ENCODE measurements at places on chromosomes 7 and 10. TPM values are rescaled to one million over a fixed set of nuclear protein-coding genes. Genes with fewer than 3 reads are reported as not detected.

- no peak for DNase-seq
Observed at GRCh38 chr7:128882134-128882533, 19.5 kb downstream of the ATP6V1F start.

DNA sequence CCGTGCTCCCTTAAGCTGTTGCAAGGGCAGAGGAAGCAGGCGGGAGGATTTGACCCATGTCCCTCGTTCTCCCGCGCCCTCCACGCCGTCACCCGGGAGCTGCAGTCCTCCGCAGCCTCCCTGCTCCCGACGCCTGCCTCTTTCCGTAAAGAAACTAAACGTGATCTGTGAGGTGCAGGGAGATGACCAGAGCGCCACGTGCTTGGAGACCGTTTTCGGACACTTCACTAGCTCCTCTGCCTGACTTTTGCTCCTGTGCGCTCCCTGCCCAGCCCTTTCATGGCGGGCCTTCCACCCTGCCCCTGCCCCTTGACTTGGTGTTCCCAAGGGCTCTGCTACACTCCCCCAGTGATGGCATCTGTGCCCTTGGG, 171.2 kb downstream of the LSM5 start:
- no peak for DNase-seq

DNA sequence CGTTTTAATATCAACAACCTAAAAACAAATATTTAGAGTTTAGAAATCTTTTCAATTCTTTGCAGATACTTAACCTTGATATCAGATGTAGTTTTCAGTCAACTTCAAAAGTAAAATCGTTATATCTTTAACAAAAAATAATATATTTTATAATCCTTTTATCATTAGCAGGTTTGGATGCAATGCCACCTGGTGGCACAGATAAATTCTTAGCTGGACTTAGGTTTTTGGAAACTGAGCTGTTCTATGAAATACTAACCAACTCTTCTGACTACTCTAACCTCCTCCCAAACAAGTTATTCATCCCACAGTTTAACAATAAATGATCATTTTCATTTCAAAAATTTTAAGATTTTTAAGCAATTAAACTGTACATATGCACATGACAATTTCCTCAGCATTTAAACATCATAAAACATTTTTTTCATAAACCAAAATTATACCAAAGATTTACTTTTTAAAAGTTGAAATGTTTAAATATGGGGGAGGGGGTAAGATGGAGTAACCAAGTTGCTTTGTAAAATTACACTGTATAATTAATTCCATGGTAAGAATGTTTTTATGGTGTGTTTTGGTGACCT, 56.9 kb downstream of the HIBADH start:
- DNase-seq = peak; percentile 63

- no peak for DNase-seq
Observed at GRCh38 chr10:131977323-131978096, 4.2 kb downstream of the BNIP3 start.

DNA sequence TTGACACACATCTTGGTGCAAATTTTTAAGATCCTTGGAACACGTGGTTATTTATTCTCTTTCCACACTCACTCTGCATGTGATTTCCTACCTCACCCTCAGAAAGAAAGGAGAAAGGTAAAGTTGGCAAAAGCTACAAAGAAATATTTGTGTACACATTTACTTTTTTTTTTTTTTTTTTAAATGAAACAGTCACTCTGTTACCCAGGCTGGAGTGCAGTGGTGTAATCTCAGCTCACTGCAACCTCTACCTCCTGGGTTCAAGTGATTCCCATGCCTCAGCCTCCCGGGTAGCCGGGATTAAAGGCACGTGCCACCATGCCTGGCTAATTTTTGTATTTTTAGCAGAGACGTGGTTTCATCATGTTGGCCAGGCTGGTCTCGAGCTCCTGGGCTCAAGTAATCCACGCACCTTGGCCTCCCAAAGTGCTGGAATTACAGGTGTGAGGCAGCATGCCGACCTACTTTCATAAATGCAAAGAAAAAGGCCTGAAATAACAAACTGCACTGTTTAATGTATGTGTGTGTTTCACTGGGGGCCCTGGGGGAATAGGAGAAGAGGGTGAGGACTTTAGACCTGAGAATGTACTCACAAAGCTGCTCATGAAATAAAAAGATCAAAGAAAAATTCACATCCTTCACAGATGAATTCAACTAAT, 71.6 kb upstream of the GRID1 start:
- no peak for DNase-seq

DNA sequence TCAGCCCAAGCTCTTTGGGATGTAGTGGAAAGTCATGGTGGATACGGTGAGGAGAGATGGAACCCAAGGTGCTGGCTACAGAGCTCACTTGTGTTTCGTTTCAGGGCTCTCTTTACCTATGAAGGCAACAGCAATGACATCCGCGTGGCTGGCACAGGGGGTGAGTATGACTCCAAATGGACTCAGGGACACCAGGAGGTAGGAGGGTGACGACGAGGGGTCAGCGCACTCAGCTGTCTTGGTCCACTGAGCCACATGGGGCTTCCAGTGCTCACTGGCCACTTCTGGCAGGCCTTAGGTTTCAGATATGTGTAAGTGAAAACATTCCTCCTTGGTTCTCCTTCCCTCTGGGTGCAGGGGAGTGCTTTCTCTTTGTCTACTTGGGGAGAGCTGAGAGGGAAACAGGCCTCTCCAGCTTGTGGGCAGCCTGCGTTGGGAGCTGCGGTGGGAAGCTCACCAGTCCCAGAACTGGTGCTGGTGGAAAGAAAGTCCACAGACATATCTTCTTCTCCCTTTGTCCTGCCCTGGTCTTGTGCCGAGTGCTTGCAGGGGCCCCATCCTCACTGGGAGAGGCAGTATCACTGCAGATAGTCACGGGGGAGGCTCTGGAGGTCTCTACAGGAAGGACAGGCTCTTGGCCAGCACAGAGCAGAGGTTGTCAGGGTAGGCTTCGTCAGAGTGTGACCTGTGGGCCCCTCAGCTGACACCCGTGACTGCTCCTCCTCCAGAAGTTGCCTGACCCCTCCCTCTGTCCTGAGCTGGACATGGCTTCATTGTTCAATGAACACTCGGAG, 5.8 kb downstream of the DBNL start:
- DNase-seq = no peak

DNA sequence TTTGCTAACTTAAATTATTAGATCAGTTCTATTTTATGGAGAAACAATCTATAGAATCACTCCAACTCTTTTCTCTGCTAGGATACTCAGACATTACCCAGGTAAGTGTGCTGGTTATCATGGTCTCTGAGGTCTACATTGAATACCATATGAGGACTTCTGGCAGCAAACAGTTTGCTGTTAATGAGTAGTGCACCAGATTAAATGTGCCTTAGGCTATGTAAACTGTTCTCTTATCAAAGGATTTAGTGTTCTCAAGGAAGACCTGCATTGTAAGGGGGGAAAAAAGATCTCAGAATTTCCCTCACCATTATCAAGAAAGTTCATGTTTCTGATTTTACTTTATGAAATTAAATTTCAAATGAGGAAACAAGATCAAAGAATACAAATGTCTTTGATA, 107.5 kb downstream of the ITGB8 start:
- DNase-seq = no peak

GRCh38 chr7:138838166-138838565, 40.2 kb upstream of the ATP6V0A4 start:
- DNase-seq = no peak

DNA sequence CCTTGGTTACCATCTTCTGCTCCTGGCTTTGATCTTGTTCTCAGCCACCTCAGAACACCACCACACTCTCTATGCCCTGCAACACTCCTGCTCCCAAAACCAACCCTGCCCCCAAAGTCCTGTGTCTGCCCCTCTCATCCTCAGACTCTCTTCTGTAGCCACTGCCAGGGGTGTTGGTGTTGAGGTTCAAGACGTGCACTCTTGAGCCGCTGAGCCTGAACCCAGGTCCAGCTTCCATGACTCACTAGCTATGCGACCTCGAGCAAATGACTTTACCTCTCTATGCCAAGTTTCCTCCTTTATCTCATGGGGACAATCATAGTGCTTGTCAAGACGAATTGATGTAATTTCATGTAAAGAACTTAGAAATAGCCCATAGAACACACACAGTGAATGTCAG, 840 bp upstream of the ATP6V0A4 start:
- no peak for DNase-seq

DNA sequence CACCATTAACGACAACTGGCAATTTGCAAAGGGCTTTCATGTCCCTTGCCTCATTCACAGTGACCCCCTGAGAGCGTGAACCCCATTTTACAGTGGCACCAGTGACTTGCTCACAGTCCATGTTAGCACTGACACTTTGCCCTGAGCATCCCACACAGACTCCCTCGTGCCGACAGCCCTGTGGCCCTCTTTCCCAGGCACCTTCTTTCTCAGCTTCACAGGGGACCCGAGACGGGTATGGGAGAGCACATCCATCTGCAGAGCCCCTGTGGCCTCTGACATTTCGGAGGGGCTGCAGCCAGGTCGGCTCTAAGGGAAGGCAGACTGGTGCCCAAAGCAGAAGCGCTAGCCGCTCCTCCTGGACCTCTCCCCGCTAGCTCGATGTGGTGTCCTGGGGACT, 10.8 kb downstream of the LOXL4 start:
- DNase-seq = no peak

GRCh38 chr7:158808126-158808525, 21.2 kb downstream of the ESYT2 start:
- DNase-seq = no peak

DNA sequence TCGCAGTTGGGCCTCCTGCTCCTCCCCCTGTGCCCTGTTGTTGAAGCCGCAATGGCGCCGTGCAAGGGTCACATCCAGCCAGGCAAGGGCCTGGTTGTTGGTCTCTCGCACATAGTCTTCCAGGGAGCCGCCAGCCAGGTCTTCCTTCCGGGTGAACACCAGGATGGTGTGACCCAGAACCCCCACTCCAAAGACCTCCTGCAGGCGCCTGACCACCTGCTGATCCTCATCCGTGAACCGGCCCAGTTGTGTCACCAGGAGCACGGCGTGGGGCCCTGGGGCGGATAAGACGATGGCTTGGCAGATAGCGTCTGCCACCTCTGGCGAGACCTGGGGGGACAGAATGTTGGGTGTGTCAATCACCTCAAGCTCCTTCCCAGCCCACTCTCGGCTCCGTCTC, 4.2 kb downstream of the GIMAP6 start:
- DNase-seq = no peak

DNA sequence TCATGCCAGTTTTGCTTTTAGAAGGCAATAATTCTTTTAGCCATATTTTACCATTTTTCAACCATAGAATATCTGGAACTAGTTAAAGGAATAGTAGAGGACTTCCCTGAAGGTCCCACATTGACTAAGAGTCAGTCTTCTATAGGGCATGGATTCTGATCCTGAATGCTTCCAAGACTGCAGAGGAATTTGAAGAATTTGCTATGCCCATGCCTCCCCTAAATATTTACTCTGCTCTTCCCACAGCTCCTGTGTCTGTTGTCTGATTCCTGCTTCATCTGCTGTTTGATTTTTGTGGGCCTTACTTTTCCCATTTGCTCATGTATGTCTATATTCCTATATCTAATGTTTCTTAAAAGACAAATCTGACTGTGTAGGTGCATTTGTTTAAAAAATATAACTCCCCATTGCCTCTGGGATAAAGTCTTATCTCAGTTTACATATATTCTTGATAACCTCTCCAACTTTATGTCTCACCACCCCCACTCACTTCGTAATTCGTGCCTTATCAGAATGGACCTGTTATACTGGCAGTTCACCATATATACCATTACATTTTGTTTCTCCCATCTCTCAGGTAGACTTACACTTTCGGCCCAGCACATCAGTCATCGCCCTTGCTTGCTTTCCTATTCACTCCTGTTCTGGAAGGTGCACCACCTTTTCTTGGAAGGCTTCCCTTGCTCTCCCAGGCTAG, 33.9 kb downstream of the LRRC4 start:
- DNase-seq = no peak

DNA sequence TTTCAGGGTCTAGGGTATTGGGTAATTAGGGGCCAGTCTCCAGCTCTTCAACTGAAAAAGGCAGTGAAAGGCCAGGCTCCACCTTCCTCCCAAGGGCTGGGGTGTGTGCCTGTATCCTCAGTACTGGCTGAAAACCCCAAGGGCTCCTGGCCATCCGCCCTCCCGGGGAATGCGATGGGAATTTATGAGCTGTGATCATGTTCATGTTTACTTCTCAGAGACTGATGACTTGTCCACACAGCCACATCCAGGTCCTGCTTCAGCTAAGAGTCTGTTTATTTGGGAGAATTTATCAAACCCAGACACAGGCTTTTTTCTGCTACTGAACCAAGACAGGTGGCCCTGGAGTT, 91.7 kb downstream of the CCDC3 start:
- DNase-seq = no peak

GRCh38 chr7:30665449-30665848, 16.8 kb downstream of the CRHR2 start:
- DNase-seq = no peak

DNA sequence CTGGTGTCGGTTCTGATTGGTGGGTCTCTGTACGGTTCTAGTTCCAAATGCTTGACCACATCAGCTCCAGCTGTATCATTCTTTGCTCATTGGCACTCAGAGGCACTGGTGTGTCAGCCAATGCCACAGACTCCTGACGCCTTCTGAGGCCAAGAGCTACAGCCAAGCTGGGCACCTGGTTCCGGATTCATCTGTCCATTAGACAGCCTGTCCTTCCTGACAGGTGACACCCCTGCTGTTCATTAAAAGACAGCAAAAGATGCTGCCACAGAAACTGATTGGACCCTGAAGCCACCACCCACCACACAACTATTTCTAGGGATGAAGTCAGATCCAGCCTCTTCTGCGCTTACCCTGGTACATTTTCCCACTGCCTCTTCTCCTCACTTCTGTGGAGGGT, 35.6 kb downstream of the COL13A1 start:
- DNase-seq = no peak

- no peak for DNase-seq
Observed at GRCh38 chr7:104958371-104958865, 55.6 kb upstream of the KMT2E start.

GRCh38 chr7:44390701-44391100, 65.3 kb upstream of the CAMK2B start:
- no peak for DNase-seq

DNA sequence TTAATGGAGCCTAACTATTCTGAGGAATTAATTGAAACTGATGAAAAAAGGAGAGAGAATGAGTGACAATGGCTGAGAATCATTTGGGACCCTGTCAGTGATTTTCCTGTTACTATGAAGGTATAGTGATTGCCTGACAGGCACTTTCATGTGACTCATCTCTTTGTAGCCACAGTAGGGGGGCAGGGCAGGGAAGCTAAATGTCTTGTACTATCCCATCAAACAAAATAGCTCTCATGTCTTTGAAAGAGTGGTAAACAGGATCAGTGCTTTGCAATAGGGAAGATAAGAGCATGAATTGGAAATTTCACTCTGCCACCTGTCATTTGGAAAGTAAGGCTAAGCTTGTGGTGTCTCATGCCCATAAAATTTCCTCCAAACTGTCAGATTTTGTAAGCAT, 94.5 kb upstream of the GSDME start:
- DNase-seq = peak; percentile 29

GRCh38 chr10:78544423-78545090, 510.9 kb downstream of the RPS24 start:
- DNase-seq = no peak

GRCh38 chr7:105691082-105691679, 109.9 kb upstream of the EFCAB10 start:
- peak; percentile 89 for DNase-seq

GRCh38 chr7:101017064-101017777, 2.7 kb upstream of the MUC17 start:
- DNase-seq = peak; percentile 40

Gene LMOD2
- not detected for polyA plus RNA-seq

Gene SPDYE16
- polyA plus RNA-seq = 0.03 TPM

Gene UBE2D1
- 10.6 TPM for polyA plus RNA-seq

Gene GHITM
- 122 TPM for polyA plus RNA-seq

Gene ABCB8
- polyA plus RNA-seq = 38.0 TPM

Gene CALHM1
- polyA plus RNA-seq = not detected

Gene VWA2
- not detected for polyA plus RNA-seq

Gene PGAM2
- polyA plus RNA-seq = 0.11 TPM
